Stimulated activated CD8-positive, alpha-beta memory T cell treated with anti-CD3 and anti-CD28 coated beads, Interleukin-4, amount 100 ng/mL, for 24 hours (primary cell): ENCODE measurements at places on chromosomes 4 and X.

- DNase-seq = no peak
These were observed 299.9 kb downstream of the ASMT start for GRCh38 chrX:1914606-1915365.

GRCh38 chr4:77148078-77148477 is 8.9 kb upstream of the CCNG2 start:
- DNase-seq = no peak

- DNase-seq = no peak
These were observed 84.1 kb upstream of the MAGEA4 start for GRCh38 chrX:151828439-151829080.

GRCh38 chrX:150841456-150842197 is 56.8 kb downstream of the CD99L2 start:
- DNase-seq = no peak

DNA sequence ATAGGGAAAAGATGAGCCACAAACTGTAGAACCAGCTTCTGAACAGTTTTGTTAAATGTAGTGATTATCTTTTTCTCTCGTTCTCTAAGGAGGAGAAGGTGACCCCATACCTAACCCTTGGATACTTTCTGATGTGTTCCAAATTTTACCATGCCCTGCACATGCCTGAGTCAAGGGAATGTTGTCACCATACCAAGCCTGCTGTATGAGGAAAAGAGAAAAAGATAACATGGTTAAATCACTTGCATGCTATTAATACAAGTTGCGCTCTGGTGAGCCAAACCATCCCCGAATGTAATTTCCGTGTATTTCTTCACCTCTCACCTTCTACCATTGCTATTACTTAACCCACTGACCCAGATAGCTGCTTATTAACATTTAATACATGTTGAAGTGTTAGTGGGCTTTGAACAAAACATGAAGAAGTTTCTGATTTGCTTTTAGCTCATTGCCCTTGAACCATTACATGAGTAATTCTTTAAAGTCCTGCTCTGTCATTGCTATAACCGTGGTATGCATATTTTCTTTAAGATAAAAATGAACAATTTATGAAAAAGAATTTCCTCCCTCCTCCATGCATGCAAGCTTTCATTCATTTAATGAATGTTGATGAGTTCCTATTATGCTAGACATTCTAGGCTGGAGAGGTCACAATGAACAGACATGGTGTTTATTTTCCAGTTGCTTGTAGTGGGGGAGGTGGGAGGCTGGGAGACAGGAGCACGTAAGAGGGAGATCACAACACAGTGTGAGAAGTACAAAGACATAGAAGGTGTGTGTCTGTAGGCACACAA is 13.6 kb upstream of the KIT start:
- DNase-seq = no peak

DNA sequence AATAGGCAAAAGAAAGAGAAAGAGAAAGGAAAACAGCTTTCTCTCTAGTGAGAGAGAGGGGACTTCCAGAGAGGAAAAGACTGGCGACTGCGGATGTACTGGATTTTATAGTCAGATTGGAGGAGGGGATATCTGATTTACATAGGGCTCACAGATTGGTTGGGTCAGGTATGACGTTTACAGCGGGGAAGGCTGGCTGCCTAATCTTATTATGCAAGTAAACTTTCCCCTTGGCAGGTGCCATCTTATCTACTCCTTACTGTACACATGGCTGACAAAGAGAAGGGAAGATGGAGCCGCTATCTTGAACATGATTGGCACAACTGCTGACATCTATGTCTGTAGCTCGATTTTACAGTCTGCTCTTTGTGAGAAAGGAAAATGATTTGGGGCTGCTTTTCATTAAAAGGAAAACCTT is 25.4 kb downstream of the RBPJ start:
- DNase-seq = no peak

DNA sequence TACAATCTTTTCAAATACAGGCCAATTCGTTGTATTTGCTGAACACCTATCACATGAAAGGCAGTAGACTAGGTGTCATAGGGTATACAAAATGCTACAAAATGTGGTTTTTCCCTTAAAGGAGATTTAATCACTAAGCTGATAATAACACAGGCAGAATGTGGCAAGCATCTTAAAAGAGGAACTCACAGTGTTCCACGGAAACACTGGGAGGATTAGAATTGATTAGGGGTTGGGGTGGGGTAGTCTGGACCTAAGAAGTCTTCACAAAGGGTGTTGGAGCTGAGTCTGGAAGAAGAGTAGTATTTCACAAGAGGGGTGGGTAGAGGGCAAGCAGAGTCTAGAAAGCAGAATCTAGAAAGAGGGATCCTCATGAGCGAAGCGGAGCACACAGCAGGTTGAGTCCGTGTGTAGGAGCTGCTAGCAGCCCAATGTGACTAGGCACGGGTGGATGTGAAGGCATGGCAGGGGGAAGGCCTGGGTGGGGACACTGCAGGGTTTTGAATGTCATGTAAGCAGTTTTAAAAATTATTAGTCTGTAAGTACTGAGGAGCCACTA is 123.6 kb downstream of the MGST2 start:
- DNase-seq = no peak

DNA sequence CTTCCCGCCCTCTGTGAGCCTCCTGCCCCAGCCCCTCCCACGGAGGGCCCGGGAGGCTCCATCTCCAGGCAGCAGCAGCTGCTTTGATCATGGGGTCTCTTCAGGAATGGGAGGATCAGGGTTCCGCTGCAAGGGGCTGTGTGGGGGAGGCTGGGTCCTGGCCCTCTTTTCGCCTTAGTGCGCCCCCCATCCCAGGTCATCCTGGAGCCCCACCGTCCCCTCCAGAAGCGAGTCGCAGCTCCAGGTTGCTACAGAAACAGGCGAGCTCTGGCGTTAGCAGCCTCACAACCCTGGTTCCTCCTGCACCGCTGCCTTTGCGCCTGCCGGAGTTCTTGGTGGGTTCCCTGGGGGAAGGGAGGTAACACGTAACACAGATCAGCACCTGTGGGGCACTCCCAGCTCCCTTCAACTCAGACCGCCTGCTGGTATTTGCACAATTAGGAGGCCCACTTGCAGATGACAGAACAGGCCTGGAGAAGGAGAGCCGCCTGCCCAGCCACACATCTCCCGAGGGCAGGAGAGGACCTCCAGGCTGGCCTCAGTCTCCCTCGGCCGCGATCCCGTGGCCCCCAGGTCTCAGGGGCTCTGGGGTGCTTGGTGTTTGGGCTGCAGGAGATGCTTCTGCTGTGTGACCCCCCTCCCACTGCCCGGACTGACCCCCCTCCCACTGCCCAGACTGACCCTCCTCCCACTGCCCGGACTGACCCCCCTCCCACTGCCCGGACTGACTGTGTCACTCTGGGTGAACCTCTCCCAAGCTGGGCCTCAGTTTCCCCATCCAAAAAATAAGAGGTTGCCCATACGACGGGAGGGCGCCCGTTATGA is 64.2 kb upstream of the ADRA2C start:
- no peak for DNase-seq

- no peak for DNase-seq
These were observed 58.0 kb downstream of the FBXO8 start for GRCh38 chr4:174225349-174226049.

- DNase-seq = no peak
These were observed 958.2 kb downstream of the PCDH7 start for GRCh38 chr4:31678356-31678755.

DNA sequence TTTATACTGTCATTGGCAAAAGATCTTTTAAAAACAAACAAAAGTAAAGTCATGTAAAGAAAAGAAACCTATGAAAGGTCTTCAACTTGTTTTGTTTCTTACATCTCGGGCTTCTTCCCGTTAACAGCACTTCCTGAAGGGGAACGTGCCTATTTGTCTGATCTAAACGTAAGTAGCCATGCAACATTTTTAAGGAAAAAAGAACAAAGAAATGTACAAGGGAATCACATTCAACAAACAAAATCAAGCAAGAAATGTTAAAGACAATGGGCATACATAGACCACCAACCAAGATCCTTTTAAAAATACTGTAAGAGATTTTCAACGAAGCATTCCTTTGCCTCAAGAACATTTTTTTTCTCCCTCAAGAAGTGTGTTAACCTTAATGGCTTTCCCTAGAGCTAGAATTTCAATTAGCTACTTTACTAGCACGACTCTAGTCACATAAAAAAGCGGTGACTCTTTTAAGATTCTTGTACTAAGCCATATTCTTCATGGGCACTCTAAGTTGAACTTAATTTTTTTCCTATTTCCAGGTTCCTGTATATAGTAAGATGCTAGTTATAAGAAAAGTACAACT is 112.0 kb upstream of the TTC29 start:
- no peak for DNase-seq

GRCh38 chrX:111035991-111036390 is 60.0 kb upstream of the PAK3 start:
- no peak for DNase-seq

DNA sequence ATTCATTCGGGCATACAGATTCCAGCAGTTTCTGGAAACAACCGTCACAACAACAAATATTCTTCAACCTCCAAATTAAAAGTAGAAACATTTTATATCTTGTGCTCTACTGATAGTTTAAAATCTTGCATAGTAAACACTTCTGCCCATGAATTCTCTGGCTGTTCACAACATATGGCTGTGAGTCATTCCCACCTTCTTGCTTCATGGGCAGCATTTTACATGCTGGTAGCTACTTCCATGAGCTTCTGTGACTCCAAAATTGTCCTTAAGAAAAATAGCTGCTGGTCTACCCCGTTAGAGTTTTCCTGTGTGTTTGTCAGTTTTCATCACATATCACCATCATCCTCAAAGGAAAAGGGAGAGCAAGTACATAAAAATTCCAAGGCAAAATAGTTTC is 22.7 kb downstream of the PNPLA4 start:
- DNase-seq = no peak

DNA sequence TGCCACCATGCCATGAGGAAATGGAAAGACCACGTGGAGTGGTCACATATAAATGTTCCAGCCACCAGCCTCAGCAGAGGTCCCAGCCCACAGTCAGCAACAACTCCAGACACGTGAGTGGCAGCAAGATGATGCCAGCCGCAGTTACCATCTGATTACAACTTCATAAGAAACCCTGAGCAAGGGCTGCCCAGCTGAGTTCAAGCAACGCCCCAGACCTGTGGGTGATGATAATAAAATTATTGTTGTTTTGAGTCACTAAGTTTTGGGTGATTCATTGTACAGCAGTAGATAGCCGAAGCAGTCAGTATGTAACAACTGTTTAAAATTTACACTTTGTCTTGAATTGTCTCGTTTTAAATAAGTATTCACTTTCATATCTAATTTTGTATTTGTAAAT is 5.8 kb upstream of the CCNG2 start:
- no peak for DNase-seq

GRCh38 chrX:74160816-74161215 is 143.2 kb upstream of the ZCCHC13 start:
- no peak for DNase-seq

DNA sequence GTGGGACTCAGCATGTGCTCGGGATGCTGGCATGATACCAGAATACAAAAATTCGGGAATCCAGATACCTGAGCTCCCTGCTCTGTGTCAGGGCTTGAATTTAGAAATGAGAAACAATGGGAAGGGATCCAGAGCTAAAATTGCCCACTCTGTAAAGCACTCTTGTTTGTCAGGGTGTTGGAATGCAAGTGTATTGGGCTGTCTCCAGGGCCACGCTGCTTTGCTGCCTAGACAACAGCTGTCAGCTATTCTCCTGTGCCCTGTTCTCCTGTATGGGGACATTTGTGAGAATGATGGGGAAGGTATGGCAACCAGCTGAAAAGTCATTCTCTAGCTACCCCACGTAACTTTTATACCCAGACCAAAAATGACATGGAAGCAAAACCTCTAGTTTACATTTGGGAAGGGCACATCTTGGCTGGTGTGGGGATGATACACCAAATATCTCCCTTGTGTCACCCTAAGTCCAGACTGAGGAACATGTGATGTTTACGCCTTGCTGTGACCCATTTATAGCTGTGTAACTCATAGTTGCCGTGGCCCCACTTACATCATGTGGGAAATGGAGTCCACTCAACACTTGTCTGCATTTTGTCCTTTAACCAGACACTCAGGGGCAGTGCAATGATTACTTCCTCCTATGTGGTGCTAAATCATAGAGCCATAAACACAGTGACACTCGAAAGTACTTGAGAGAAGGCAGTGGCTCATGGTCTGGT is 46.6 kb downstream of the SMPX start:
- DNase-seq = no peak

DNA sequence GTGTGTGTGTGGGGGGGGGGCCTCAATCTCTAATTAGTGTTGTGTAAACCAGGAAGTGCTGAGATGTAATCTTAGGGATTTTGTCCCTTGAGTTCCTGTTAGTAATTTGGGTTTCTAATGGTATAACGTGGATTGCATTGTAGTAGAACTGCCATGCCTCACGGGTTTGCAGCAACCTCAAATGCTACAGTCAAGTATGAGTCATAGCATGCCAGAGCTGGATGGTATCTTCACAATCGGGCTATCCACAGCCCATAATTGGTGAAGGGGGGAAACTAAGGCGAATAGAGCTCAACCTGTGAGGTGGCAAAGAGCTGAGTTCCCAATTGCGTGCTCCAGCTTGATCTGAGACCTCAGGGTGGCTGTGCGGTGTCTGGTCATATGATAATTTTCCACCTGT is 2.2 kb upstream of the FMR1NB start:
- DNase-seq = no peak

DNA sequence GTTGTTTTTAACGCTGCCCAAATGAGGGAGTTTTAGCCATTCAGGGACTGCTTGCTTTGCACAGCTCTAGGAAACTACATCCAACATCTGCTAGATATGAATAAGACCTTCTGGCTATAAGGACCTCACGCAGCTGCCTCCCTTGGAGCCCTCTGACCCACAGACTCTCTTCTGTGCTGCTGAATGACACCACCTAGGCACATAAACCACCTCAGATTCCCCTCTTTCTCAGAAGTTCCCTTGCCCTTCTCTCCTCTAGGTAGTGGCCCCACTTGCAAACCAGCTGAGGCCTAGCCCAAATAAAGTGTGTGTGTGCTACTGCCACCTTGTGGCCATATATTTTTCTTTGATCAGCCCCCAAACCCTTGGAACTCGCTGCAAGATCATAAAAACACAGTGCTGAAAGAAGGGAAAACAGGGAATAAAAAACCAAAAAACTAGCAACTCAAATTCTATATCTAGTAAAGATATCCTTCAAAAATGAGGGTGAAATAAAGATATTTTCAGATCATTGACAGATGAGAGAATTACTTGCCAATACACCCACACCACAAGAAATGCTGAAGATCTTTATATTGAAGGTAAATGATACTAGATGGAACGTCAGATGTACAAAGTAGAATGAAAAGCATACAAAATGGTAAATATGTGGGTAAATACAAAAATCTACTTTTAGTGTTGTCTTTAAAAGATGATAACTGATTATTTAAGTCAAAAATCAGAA is 265.9 kb downstream of the ADAMTS3 start:
- peak; percentile 3 for DNase-seq

- DNase-seq = no peak
These were observed 17.9 kb upstream of the NSUN7 start for GRCh38 chr4:40731792-40732245.

- DNase-seq = no peak
These were observed 20.4 kb downstream of the TMEM131L start for GRCh38 chr4:153486281-153487151.

GRCh38 chr4:102535398-102536082 is 34.4 kb downstream of the NFKB1 start:
- no peak for DNase-seq
